Mucosa of gallbladder (tissue), 1 donor: ENCODE measurements at places on chromosomes 3 and 15. TPM values are rescaled to one million over a fixed set of nuclear protein-coding genes. Genes with fewer than 3 reads are reported as not detected.

The A4GNT gene
- not detected for total RNA-seq

DNA sequence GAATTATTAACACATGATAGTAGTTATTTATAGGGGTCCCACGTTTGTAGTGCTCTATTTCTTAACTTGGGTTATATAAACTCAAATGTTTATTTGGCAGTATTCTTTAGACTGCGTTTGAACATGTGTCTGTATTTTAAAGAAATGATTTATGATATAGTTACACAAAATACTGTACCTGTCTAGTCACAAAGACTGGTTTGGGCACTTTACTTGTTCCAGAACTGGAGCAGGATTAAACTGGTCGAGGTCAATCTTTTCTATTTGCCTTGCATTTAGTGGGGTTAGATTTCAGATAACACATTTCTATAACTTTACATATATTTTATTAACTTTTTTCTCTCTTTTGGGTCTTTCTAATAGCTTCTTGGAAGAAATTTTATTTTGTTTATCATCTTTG, 39.5 kb downstream of the HACD3 start:
- DNase-seq, result no peak

DNA sequence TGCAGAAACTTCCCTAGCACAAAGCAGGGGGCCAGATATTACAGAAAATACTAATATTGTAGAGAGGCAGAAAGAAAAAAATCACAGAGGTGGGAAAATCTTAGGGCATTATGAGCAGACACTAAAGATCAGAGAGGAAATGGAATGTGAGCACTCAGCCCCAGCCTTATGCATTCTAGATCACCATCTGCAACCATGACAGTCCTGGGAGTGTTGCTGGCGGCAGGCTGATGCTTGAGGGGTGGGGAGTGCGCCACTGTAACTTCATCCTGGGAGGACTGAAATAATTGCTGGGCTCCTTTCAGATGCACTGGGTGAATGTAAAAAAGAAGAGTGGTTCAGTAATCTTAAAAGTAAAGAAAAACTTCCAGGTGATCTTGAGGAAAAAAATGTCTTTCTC, 427.6 kb upstream of the SEMA6D start:
- no peak for DNase-seq

DNA sequence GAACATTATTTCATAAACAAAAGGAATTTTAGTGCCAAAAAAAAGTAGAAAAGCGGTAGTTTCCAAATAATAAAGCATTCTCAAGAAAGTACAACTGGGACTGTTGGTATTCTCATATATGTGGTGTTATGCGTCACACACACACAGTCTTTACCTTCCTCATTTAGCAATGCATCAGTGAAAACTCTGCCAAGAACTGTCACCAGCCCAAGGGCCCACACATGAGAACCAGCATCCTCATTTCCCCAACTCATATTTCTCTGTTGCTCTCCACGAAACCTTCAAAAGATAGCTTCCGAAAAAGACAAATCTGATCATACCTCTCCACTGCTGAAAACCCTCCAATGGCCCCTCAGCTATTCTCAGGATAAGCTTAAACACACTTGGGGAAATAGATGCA, 150.7 kb downstream of the CADPS start:
- DNase-seq, result no peak

GRCh38 chr3:160564258-160564911, 986 bp downstream of the KPNA4 start:
- DNase-seq, result no peak
